ENCODE measurements at places on chromosomes 1 and 21.

DNA sequence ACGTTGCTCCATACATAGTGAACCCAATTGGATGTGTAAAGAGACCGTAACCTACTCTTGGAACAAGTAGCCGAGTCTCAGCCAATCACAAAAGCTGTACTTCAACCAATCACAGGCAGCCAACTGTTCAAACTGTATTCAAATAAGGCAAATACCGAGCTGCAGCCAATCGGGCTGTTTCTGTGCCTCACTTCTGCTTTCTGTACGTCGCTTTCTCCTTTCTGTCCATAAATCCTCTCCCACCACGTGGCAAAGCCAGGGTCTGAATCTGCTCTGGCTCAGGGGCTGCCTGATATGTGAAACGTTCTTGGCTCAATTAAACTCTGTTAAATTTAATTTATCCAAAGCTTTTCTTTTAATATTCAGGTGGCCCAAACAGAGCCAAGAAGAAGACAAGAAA lies 210.3 kb downstream of the URB2 start:
- no peak overlapping the region for H3K4me3 ChIP-seq
- H3K27me3 ChIP-seq: peaks cover 42% of the 10 kb centered on the region
- H3K27ac ChIP-seq: no peak overlapping the region
- H3K36me3 ChIP-seq: no peaks in the 10 kb centered on the region
- peaks cover 2% of the 10 kb centered on the region for H3K4me1 ChIP-seq

DNA sequence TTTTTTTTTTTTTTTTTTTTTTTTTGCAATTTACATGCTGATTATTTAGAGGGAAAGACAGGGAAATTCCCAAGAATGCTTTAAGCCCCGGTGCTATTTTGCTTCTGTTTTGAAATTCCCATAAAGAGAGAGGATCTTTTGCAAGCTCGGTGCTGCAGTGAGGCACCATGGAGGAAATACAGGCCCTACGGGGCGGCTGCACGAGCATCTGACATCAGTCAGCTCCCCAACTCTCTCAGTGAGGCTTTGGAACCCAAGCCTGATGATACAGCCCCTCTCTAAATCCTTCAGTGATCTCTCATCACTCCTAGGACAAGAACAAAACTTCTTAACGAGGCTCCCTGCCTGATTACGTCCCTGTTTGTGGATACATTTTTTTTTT lies 791 bp upstream of the CHI3L1 start:
- peaks cover 2% of the 10 kb centered on the region for H3K36me3 ChIP-seq
- H3K4me3 ChIP-seq: no peak overlapping the region
- no peak overlapping the region for H3K27ac ChIP-seq

GRCh38 chr21:42614811-42615351 lies 38.5 kb upstream of the PDE9A start:
- H3K4me1 ChIP-seq: peaks cover 7% of the 10 kb centered on the region
- H3K27ac ChIP-seq: no peak overlapping the region
- H3K4me3 ChIP-seq: no peak overlapping the region
- H3K27me3 ChIP-seq: peaks cover 10% of the 10 kb centered on the region
- DNase-seq: peak; percentile 34

DNA sequence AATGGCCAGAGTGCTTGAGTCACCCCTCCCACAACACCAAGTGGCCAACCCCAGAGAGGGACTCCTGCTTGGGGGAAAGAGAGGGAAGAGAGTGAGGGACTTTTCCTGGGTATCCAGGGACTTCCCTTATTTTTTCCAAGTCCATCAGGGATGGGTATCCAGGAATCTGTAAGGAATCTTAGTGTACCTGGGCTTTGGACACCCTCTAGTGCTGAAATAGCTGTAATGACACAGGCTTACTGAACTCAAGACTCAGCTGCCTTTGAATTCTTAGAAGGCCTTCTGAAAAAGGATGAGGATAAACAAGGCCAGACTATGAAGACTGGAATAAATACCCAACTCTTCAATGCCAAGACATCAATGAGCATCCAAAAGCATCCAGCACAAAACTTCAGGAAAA lies 12.0 kb downstream of the TSHB start:
- DNase-seq: no peak
- H3K27me3 ChIP-seq: no peaks in the 10 kb centered on the region
- peaks cover 2% of the 10 kb centered on the region for H3K36me3 ChIP-seq

GRCh38 chr1:162004441-162004950 lies 19.2 kb downstream of the OLFML2B start:
- peaks cover 40% of the 10 kb centered on the region for H3K27me3 ChIP-seq
- no peak overlapping the region for H3K4me3 ChIP-seq
- H3K4me1 ChIP-seq: no peaks in the 10 kb centered on the region
- H3K36me3 ChIP-seq: no peaks in the 10 kb centered on the region

DNA sequence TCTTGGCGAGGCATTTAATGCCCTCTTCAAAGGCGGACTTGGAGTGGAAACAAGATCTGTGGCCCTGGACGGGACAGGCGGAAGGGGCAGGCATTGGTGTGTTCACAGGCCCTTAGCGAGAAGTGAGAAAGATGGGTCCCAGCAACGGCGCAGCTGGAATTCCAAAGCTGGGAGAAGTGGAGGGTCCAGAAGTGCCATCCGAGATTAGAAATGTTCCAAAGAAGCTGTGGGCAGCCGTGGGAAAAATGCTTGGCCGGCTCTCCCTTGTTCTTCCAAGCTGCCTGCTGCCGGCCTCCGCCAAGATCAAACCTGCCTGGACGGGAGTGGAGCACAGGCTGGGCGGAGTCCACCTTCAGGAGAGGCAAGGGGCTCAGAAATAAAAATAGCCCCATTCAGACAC lies 69.4 kb upstream of the ACTRT2 start:
- peaks cover 21% of the 10 kb centered on the region for H3K27me3 ChIP-seq
- peaks cover 2% of the 10 kb centered on the region for H3K36me3 ChIP-seq
- no peak overlapping the region for H3K4me3 ChIP-seq
- no peak overlapping the region for H3K27ac ChIP-seq
- no peaks in the 10 kb centered on the region for H3K4me1 ChIP-seq

DNA sequence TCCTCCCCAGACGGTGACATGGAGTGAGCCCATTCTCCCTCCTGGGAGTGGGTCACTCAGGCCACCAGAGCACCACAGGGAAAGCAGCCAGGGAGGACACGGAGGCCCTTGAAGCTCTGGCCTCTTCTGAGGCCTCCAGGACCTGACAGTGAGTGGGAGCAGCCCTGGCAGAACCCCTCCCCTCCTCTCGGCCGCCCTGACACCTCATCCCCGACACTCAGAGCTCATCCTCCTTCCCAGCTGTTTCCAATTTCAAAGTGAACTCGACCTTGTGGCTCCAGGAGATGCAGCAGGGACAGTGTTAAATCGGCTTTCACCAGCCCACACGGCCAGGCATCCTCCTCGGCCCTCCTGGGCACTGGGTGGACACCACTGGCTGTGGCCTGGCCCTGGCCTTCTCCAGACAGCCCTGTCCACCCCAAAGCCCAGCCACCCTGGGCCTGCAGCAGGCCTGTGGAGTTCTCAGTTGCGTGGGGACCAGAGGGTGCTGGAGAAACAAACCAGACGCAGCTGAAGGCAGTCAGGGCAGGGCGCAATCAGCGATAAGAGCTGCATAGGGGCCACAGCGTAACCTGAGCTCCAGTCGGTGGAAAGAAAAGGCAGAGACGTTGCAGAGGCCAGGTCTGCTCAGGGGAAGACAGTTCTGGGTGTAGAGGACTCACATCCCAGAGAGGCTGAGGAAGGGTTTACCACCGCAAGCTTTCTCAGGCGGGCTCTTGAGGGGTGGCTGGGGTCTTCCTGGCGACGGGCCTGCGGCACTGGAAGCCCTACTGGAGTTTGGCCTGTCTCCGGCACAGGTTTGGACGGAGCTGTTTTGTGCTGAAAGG lies 27.1 kb downstream of the FTCD start:
- H3K4me1 ChIP-seq: no peaks in the 10 kb centered on the region
- H3K36me3 ChIP-seq: no peaks in the 10 kb centered on the region
- no peak overlapping the region for H3K27ac ChIP-seq
- no peaks in the 10 kb centered on the region for H3K27me3 ChIP-seq
- DNase-seq: no peak
- no peak overlapping the region for H3K4me3 ChIP-seq

- no peak for DNase-seq
- no peaks in the 10 kb centered on the region for H3K27me3 ChIP-seq
- H3K27ac ChIP-seq: no peak overlapping the region
- H3K4me1 ChIP-seq: no peaks in the 10 kb centered on the region
Measured at GRCh38 chr1:90526954-90527353, 190.1 kb downstream of the BARHL2 start.

Measured in T-helper 17 cell (primary cell).